ENCODE measurements at places on chromosomes 12 and 14.

GRCh38 chr14:99004112-99004511 is 267.9 kb downstream of the BCL11B start:
- no peak for DNase-seq

- DNase-seq: no peak
These were observed 125.3 kb upstream of the HIF1A start for GRCh38 chr14:61569812-61570548.

- no peak for DNase-seq
These were observed 732 bp downstream of the SLC25A29 start for GRCh38 chr14:100305324-100306100.

GRCh38 chr12:43008953-43009845 is 419.7 kb upstream of the PRICKLE1 start:
- peak; percentile 24 for DNase-seq

GRCh38 chr14:95225251-95225887 is 68.0 kb upstream of the DICER1 start:
- no peak for DNase-seq

GRCh38 chr12:47206450-47207339 is 126.9 kb upstream of the AMIGO2 start:
- no peak for DNase-seq

- no peak for DNase-seq
These were observed 114.5 kb downstream of the OTOGL start for GRCh38 chr12:80213871-80214270.

GRCh38 chr12:5391653-5392052 is 40.3 kb upstream of the NTF3 start:
- DNase-seq: no peak

GRCh38 chr12:80830533-80831088 is 107.1 kb downstream of the LIN7A start:
- no peak for DNase-seq

DNA sequence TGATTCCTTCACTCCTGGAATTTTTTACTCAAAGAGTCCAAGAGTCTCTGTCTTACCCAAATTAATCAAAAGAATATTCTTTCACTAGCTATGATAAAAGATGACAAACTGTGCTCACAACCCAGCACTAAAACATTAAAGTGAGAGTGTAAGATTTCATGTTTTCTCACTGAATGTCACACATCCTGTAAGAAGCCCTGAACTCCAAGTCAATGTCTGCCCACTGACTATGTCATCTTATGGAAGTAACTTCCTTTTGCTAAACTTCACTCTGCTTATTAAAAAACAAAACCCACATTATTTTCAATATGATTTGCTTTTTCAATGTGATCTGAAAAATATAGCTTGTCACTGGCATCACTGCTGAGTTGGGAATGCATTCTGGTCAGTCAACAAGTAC is 15.6 kb downstream of the SPRING1 start:
- DNase-seq: no peak

- DNase-seq: no peak
These were observed 73.9 kb downstream of the NEDD1 start for GRCh38 chr12:96980991-96981414.

DNA sequence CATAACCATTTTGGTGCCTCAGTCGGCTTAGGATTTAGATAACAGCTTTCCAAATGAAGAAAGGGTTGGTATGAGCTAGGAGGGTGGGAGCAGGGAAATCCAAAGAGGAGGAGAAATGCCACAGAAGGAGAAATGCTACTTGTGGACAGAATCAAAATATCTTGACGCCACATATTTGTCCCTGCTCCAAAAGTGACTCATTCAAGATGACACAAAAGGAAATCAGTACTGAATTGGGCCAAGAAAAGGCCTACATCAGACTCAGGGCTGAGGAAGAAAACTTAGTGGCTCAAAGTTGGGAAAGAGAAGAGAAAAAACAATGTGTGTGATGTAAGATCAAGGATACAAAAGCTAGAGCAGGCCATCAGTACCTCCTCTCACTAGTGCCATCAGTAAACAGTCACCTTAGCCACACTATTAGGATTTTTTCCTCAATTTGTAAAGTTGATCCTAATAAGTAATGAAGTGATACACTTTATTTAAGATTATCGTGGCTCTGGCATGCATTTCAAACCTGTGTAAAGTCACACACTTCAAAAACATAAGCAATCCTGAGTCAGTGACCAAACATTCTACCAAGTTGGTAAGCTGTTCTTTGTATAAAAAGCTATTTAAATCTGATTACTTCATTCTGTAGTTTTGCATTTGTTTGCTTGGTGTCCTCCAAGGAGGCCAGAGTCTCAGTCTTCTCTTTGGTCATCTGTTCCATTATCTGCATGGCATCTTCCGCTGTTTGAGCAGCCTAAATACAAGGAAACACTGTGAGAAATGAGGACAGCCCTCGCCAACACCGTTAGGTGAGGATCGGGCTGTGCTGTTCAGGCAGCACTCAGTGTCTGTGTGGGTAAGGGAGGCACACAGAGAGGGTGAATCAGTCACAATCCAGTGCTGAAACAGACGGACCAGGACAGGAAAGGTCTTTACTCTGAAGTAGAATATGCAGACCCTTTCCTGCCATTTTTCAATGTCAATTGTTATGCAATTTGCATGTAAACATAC is 52.6 kb upstream of the VPS33A start:
- DNase-seq: no peak

DNA sequence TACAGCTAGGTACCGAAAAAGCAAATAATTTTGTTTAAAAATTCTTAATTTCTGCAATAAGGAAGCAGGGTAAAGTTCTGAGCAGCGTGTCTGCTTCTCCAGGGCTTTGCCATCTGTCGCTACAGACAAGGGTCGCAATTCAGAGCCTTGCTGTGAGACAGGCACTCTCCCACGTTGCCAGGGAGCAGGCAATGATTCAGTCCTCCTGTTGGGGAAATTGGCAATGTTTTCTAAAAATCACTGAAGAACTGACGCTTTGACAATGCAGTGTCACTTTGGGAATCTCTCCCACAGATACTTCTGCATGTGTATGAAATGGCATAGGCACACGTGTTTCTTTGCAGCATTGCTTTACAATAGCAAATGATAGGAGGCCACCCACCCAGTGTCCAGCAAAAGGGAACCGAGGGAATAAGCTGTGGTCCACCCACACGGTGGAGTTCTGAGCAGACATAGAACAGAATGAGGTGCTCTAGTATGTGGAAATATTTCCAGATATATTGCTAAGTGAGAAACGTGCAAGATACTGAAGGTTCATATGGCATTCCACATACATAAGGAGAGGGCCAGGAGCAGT is 16.0 kb upstream of the HIP1R start:
- no peak for DNase-seq
